WTC11 (cell line): ENCODE measurements at places on chromosomes 16 and 17. TPM values are rescaled to one million over a fixed set of nuclear protein-coding genes. Genes with fewer than 3 reads are reported as not detected.

- no peak for DNase-seq
Measured at GRCh38 chr17:64718058-64718457, 56.0 kb upstream of the SMURF2 start.

- no peak for DNase-seq
Measured at GRCh38 chr16:66205287-66206231, 160.9 kb upstream of the CDH5 start.

- peak; percentile 56 for DNase-seq
Measured at GRCh38 chr17:3602499-3602898, 6.7 kb downstream of the TRPV1 start.

DNA sequence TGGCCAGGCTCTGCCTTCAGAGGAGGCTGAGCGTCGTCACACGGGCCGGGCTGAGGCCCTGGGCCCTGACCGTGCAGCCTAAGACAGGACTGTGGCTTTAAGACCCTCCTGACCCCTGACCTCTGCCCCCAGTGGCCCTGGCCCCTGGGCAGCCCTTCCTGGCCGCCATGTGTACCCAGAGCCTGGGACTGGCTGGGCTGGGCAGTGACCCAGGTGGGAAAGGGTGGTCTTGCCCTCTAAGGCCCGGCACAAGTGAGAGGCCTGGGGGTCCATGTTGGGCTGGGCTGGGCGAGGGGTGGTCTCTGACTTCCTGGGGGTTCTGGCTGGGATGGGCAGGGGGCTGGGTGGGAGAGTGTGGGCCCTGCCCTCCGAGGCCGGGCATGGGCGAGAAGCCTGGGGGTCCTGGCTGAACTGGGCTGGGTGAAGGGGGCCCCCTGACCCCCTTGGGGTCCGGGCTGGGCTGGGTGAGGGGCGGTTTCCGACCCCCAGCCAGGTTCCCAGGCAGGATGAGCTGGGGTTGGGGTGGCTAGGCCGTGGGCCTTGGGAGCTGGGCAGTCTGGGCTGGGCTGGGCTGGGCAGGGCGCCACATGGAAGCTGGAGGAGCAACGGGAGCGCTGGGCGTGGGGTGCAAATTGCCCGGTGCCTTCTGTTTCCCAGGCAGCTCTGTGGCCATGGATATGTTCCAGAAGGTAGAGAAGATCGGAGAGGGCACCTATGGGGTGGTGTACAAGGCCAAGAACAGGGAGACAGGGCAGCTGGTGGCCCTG, at the start of gene CDK3:
Gene CDK3 (plus strand): TSS at position 101 of the 767 bp plus-strand sequence. CDS start 571 bp downstream, at position 672.
- DNase-seq: no peak

DNA sequence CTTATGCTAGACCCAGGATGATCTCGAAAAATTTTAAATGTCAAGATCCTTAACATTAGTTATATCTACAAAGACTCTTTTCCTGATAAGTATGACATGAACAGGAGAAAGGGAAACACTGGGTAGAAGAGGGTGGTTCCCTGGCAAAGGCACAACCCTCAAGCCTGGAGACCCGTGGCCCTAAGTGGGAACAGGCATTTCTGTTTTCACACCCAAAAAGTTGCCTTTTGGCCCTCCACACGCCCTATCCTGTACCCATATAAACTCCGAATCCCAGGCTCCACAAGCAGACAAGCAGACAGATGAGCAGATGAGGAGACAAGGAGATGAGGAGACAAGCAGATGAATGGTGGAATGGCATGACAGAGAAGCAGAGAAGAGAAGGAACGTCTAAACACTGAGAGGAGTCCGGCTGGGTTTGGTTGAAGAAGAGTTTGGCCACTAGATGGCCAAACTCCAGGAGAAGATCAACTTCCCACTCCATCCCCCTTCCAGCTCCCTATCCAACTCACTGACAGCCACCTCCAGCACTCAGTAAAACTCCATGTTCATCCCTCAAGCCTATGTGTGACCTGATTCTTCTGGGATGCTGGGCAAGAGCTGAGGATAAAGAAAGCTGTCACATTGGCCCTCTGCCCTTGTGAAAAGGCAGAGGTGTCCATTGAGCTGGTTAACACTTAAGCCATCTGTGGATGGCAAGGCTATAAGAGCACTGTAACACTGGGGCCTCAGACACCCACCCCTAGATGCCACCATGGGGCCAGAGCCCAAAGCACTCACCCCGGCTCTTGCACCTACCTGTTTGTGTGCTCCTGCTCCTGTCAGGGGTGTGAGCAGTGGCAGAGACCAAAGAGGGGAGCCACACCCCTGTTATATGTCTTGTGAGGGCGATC, 139.6 kb upstream of the FAM20A start:
- no peak for DNase-seq

DNA sequence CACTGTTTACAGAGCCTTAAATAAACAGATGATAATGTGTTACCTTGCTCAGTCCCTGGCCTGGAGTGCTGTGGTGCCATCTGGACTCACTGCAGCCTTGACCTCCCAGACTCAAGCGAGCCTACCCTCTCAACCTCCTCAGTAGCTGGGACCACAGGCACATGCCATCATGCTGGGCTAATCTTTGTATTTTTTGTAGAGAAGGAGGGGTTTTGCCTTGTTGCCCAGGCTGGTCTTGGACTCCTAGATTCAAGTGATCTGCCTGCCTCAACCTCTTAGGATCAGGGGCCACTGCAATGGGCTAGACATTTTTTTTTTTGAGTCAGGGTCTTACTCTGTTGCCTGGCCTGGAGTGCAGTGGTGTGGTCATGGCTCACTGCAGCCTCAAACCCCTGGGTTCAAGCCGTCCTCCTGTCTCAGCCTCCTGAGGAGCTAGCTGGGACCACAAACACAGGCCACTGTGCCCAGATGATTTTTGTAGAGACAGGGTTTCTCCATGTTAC, 5.0 kb upstream of the NAGLU start:
- DNase-seq: no peak

Gene DNAJA3
- total RNA-seq: 54.8 to 64.1 TPM (median 56.0 TPM) in 3 replicates

Gene ZFP1
- 9.7 to 11.7 TPM (median 10.3 TPM) in 3 replicates for total RNA-seq

Gene DHRS13
- 26.5 to 29.5 TPM (median 28.5 TPM) in 3 replicates for total RNA-seq
